Globus pallidus (tissue), 1 donor: ENCODE measurements at places on chromosomes 5 and 9.
A peak's percentile ranks its signal among the peaks of the same experiment; 100 is the strongest.

GRCh38 chr9:80866121-80866520 is 823.2 kb downstream of the TLE1 start:
- DNase-seq, result no peak

DNA sequence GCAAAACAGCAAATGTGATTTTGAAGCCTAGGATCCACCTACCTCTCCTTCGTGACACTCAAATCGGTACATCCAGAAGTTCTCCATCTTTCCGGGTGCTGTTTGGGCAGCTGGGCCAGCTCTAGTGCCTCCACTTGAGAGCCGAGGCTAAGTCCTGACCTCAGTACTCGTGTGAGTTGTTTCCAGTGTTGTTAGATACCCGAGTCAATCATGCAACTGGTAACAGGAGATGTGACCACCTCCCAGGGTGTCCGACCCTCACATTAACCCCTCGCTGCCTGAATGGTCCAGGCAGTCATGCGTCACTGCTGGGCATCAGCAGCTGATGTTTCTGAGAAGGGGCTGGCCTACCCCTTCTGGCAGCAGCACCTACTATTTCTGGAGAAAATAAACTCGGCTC is 170.3 kb downstream of the ENTREP1 start:
- DNase-seq, result no peak

- no peak for DNase-seq
Observed at GRCh38 chr5:35830587-35830986, 26.1 kb upstream of the IL7R start.

DNA sequence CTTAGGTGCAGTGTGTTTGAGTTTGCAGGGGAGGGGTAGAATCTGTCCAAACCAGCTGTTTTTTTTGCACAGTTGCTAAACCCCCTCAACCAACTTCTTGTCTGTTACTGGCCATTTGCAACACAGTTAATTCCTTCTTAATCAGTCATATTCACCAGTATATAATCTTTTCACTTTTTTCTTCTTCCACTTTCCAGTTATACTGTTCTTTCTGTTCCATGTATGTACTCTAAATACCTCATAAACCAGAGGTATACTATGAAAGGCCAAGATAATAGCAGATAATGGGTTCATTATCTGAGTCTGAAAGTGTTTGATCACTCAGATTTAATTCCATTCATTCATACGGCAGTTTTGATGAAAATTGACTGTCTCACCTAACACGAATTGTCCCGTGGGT is 11.1 kb downstream of the SMAD5 start:
- DNase-seq, result no peak

DNA sequence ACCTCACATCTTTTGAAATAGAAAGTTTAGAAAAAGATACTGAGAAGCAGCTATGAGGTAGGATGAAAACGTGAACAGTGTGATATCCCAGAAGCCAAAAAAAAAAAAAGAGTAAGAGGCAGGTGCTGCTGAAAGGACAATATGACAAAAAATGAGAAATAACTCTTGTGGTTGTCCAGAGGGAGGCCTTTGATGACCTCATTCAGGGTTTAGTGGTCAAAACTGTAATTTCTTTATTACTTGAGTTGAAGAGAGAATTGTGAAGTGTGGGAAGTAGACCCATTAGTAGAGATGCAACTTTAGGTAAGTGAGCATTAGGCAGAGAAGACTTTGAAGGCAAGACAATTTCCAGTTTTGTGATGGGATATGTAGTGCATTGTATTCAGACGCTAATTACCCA is 1306.3 kb upstream of the ACO1 start:
- no peak for DNase-seq

DNA sequence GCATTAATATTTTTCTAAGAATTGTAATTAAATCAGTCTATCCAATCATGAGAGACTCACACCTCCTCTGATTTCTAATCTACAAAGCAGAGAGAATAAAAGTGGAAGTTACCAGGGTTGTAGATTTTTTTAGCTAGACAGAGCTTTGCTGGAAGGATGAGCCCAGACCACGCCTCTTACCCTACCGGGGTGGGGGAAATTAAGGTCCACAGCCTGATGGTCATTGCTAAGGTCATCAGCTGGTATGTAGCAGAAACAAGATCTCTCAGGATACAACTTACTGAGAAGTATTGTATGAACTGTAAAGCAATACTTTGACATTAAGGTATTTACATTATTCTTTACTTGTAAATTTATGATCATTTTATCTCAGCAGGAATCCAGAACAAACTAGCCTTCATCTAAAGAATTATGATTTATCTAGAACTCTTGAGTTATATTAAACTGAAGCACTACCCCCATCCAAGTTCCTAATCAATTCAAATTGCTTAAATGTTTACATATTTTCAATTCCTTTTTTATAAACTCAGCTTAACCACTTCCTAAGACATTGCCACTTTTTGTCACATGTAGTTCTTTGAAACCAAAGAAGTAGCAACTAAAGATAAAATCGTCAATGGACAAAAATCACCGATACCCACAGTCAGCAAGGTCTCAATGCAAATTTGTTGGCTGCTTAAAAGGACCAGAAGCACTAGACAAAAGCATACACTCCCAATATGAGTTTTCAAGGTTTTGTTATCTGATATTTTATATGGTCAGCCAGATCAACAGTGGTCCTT is 225.8 kb upstream of the DAPK1 start:
- no peak for DNase-seq

- DNase-seq, result no peak
Observed at GRCh38 chr9:78830301-78830700, 533.4 kb downstream of the PSAT1 start.

- DNase-seq, result no peak
Observed at GRCh38 chr9:35257986-35258659, 96.3 kb downstream of the UNC13B start.

GRCh38 chr5:168135897-168136296 is 155.5 kb upstream of the WWC1 start:
- DNase-seq, result no peak

DNA sequence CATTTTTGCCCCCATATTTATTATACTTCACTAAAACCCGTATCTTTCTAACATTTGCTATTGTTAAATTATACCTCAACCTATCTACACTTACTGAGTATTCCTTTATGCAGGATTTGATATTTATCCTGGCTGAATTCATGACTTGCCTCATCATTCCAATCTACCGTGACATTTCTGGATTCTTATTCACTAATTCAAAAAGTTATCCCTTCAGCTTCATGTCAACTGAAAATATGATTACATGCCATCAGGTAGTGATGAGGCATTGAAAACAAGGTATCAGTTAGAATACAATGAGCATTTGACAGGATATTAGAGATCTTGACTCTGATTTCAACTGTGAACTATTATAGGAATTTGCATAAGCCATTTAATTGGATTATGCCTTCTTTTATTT is 2171.9 kb upstream of the WWC1 start:
- DNase-seq, result no peak

DNA sequence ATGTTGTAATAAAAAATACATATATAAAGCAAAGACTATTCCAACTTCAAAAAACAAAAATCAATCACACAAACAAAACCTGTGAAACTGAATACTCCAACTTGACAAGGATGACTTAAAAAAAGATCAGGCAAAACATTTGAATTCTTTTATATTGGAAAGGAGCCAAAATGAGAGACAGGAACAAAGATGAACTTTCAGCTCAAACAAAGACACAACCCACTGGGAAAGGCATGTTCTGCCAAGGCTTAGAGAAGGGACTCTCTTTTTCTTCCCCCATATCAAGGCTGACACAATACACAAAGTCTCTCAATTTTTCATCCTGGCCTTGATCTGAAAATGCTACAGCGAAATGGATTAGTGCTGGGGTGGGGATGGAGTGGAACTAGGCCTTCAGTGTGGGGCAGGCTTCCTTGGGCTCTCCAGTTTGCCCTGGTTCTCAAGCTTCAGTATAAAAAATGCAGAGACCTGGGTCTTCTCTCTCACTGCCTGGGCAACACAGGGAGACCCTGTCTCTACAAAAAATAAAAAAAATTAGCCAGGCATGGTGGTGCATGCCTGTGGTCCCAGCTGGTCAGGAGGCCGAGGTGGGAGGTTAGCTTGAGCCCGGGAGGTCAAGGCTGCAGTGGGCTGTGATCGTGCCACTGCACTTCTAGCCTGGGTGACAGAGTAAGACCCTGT is 11.6 kb upstream of the FAM169A start:
- DNase-seq, result peak; percentile 83

DNA sequence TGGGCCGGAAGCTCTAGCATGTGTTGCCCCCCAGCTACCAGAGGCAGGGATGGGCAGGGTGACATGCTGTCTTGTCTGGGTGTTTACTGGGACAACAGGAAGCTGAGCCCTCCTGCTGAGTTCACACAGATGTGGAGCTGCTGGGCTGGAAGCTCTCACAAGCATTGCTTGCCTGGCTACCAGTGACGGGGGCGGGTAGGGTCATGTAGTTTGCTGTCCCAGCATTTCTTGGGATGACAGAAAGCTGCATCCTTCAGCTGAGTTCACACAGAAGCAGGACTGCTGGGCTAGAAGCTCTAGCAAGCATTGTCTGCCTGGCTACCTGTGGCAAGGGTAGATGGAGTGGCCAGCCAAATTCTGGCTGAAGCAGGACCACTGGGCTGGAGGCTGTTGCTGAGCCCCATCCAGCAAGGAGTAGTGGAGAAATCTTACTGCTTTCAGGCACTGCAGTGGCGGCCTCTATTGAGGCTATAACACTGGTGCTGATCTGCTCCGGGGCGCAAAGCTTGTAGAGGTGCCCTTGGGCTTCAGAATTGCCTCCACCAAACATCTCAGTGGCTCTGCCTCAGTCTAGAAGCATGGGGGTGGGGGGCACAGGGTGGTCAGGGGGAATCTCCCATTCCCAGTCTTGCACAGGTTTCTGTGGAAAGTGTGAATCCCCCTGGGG is 25.1 kb downstream of the POLK start:
- no peak for DNase-seq

GRCh38 chr5:139919308-139919707 is 123.7 kb downstream of the PSD2 start:
- no peak for DNase-seq

GRCh38 chr5:175257128-175257846 is 186.7 kb downstream of the DRD1 start:
- no peak for DNase-seq

DNA sequence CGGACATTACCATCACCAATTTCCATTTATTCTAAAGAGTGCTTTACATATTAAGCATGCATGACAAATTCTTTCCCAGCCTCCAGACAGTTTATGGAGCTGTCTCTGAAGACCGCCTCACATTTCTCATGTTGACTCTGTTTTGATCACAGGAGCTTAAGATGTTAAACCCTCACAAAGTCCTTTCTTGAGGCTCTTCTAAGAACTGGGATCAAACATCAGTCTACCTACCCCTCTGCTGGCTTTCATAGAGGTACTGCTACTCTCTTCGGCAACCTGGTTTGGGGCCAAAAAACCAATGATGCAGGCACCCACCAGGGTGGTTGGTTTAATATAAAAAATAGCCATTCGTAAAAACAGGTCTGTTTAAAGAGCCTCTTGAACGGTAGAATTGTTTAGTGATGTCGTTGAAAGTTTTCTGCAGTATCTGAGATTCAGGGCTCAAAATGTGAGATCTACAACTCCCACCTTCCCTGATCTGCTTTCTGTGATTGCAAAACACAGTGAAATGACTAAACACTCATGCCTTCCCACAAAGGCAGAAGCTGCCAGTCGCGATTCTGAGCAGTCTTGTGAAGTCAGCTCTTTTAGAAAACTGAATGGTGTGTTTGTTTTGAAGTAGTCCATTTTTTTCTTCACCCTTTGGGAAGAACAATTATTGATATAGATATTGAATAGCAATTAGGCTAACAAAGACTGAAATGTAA is 3.5 kb downstream of the RXFP3 start:
- DNase-seq, result no peak

- DNase-seq, result no peak
Observed at GRCh38 chr5:68484307-68485068, 268.9 kb downstream of the PIK3R1 start.

DNA sequence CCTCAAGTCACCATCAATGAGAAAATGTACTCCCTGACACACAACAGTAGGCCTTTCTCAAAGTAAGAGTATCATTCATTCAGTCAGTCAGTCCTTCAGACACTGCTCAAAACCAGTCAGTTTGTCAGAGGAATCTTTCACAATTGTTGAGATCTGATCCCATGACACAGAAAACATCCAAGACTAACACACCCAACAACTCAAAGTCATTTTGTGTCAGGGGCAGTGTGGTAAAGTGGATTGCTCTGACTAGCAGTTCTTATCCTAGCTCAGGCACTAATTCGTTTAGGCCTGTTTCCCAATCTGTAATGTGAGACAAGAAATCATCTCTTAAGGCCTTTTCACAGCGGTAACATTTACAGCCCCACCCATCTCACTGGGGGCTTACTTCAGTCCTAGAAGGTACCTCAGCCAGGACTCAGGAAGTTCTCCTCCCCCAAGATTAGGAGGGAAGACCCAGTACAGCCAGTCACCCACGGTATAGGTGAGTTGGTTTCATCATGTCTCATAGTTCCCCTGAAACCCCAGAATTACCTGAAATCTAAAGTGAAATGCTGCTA is 31.9 kb downstream of the SH3TC2 start:
- DNase-seq, result no peak

GRCh38 chr9:11023201-11023600 is 410.4 kb upstream of the PTPRD start:
- no peak for DNase-seq

DNA sequence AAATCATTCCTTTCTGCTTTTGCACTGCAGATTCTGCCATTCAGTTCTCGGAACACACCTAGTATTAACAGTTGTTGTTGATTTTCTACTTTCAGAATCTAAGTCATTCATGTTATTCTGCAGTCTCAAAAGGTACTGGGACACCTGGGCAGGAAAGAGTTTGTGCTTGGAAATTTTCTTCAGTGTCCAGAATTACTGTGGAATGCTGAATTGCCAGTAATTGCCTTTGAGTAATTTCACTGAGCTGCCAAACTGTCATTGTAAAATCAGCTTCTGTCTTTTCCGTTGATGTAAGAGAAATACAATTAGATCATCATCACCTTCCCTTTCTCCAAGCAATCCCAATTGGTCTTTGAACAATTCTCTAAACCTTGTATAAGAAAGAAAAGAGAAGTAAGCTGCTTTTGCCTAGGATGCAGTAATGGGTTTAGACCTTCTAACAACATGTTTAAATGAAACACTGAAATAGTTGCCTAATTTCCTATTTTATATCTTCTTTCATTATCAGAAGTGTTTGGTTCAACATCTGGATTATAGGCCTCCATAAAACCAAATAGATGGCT is 75.7 kb upstream of the TGFBR1 start:
- no peak for DNase-seq

DNA sequence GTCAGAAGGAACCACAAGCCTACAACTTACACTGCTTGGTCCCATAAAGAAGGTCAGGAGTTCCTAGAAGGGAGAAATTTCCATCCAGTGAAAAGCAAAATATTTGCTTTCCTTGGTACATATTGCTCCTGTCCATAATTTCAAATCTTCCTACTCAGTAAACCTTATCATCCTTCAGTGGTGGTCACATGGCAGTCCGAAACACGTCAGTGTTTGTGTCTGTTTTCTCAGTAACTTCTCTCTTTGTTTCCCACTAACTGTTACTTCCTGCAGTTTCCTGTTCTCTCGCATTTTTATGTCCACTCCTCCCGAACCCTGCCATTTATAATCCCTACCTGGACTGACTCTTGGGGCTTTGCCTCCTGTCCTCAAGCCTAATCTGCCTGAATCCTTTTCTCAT is 129.1 kb downstream of the FANCC start:
- no peak for DNase-seq
